Myocyte (in vitro differentiated cells): ENCODE measurements at places on chromosomes 13 and 19.
A peak's percentile ranks its signal among the peaks of the same experiment; 100 is the strongest.

DNA sequence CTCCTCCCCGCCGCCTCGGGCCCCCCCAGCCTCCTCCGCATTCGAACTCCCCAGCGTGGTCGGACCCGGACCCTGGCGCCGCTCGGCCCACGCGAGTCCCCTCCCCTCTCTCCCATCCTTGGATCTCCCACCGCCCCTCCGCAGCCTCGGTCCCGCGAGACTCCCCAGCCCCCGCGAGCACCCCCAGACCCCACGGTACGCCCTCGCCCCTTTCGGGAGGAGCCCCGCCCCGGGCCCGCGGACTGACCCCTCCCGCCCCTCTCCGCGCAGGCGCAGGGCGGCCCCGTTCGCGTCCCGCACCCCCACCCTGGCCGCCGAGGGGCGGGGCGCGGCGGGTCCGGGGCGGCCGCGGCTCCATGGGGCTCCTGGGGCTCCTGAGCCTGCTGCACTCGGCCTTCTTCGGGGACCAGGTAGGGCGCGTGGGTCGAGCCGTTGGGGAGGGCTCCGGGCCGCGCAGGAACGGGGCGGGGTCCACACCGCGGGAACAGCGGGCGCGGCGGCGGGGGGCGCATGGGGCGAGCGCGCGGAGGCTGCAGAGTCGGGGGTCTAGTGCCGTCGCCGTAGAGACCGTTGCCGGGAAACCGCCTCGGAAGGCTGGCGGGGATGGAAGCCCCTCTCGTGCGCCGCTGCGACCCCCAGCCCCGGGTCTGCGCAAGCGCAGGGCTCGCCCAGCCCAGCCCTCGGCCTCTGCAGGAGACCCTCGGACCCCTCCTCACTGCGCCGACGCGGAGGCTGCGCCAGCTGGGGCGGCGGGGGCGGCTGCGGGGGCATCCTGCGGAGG is 3.8 kb upstream of the APC2 start:
- no peak for DNase-seq

DNA sequence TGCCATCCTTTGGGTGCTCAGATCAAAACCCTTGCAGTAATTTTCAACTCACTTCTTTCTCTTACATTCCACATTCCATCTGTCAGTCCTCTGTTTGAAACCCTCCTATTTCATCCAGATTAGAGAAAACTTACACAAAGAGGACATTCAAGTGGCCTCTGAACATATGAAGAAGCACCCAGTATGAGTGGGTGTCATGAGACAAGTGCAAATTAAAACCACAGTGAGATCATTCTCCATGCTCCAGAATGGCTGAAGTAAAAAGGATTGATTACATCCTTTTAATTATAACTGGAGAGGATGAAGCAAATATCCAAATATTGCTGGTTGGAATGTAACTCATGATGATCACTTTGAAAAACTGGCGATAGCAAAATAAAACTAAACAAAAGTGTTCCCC is 96.5 kb downstream of the MIPEP start:
- peak; percentile 39 for DNase-seq

- no peak for DNase-seq
Measured at GRCh38 chr19:10713317-10713716, 4.6 kb upstream of the DNM2 start.

DNA sequence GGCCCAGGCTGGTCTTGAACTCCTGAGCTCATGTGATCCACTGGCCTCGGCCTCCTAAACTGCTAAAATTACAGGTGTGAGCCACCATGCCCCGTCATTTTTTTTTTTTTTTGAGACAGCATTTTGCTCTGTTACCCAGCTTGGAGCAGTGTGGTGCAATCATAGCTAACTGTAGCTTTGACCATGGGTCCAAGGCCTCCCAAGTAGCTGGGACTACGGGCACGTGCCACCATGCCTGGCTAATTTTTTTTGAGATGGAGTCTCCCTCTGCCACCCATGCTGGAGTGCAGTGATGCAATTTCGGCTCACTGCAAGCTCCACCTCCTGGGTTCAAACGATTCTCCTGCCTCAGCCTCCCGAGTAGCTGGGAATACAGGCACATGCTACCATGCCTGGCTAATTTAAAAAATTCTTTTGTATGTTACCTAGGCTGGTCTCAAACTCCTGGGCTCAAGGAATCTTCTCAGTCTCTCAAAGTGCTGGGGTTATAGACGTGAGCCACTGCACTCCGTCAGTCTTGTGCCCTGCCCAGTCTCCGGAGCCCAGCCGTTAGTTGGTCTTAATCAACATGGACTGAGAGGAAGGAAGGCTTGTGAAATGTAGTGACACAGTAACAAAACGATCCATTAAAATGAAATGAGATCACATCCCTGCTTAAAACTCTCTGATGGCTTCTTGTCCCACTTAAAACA is 1.4 kb upstream of the LRG1 start:
- no peak for DNase-seq

- DNase-seq: no peak
Measured at GRCh38 chr19:50649433-50650391, at the start of gene C19orf81. TSS of gene C19orf81 (plus strand) at chr19:50649445. CDS start at chr19:50649445, 0 bp downstream.

GRCh38 chr13:95269756-95270155 is 31.5 kb downstream of the ABCC4 start:
- DNase-seq: no peak

DNA sequence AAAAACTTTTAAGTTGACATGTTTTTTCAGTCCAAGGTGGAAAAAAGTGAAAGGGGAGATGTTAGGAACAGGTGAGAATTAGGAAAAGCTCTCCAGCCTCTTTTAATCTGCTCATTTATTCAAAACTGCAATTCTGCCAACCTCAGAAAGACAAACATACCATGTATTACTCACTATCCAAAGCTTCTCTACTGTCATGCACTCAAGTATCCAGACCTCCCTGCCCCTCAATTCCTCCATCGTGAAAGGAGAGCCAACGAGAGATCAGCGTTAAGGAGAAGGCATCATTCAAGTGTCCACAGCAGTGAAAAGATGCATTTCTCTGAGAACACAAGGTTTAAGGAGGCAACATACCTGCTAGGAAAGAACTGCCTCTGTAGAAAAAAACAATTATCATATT is 24.5 kb downstream of the DIAPH3 start:
- DNase-seq: peak; percentile 9

- DNase-seq: no peak
Measured at GRCh38 chr19:38391911-38392464, 3.5 kb downstream of the SPRED3 start.

- no peak for DNase-seq
Measured at GRCh38 chr13:109989686-109990085, 203.3 kb upstream of the IRS2 start.

- DNase-seq: no peak
Measured at GRCh38 chr13:43981091-43981490, 101.4 kb downstream of the LACC1 start.

GRCh38 chr19:8988204-8988603 is 22.0 kb downstream of the MUC16 start:
- no peak for DNase-seq

DNA sequence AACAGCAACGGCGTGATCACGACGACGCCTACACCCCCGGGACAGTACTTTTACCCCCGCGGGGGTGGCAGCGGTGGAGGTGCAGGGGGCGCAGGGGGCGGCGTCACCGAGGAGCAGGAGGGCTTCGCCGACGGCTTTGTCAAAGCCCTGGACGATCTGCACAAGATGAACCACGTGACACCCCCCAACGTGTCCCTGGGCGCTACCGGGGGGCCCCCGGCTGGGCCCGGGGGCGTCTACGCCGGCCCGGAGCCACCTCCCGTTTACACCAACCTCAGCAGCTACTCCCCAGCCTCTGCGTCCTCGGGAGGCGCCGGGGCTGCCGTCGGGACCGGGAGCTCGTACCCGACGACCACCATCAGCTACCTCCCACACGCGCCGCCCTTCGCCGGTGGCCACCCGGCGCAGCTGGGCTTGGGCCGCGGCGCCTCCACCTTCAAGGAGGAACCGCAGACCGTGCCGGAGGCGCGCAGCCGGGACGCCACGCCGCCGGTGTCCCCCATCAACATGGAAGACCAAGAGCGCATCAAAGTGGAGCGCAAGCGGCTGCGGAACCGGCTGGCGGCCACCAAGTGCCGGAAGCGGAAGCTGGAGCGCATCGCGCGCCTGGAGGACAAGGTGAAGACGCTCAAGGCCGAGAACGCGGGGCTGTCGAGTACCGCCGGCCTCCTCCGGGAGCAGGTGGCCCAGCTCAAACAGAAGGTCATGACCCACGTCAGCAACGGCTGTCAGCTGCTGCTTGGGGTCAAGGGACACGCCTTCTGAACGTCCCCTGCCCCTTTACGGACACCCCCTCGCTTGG is 966 bp downstream of the JUNB start:
- DNase-seq: peak; percentile 76

- DNase-seq: no peak
Measured at GRCh38 chr13:55937180-55937579, 1203.5 kb upstream of the PRR20A start.

- no peak for DNase-seq
Measured at GRCh38 chr19:15488489-15489226, 9.4 kb upstream of the PGLYRP2 start.

DNA sequence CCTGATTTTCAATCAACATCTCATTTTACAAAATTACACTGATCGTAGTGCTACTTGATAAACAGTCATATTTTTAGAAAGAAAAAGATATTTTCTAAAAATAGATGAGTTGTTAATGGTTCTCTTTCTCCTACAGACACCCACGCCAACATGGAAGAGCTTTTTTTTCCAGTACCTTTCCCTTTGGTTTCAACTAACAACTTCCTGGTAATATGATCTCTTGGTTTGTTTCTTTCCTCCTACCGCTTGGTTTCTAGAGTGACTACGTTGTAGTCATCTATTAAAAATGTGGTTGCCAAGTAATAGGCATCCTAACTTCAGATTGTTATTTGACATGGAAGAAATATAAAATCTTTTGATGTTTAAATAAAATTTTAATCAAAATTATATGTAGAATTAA is 189.0 kb downstream of the LACC1 start:
- peak; percentile 69 for DNase-seq

DNA sequence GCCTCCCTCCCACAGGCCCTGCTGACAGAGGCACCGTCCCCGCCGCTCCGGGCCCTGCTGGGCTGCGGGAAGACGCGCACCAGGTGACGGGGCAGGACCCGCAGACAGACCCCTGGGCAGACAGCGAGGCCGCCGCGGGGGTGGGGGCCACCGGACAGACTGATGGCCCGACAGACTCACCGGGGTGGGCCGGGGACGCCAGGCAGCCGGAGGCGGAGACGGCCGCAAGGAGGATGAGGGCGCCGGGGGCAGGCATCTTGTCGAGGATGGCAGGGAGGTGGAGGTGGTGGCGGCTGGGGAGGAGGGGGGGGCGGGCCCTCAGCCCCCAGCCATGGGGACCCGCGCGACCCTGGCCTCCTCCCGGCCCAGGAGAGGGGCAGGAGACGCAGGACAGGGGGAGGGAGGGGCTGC is 309 bp downstream of the LMTK3 start:
- no peak for DNase-seq

- no peak for DNase-seq
Measured at GRCh38 chr19:30520735-30521479, 148.7 kb downstream of the ZNF536 start.

DNA sequence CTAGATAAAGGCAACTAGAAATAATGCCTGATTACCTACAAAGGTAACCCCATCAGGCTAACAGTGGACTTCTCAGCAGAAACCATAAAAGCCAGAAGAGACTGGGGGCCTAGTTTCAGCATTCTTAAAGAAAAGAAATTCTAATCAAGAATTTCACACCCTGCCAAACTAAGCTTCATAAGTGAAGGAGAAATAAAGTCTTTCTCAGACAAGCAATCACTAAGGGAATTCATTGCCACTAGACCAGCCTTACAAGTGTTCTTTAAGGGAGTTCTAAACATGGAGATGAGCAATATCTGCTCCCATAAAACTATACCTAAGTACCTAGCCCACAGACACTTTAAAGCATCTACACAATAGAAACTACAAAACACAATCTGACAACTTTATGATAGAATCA is 823.5 kb downstream of the PCDH17 start:
- DNase-seq: no peak

DNA sequence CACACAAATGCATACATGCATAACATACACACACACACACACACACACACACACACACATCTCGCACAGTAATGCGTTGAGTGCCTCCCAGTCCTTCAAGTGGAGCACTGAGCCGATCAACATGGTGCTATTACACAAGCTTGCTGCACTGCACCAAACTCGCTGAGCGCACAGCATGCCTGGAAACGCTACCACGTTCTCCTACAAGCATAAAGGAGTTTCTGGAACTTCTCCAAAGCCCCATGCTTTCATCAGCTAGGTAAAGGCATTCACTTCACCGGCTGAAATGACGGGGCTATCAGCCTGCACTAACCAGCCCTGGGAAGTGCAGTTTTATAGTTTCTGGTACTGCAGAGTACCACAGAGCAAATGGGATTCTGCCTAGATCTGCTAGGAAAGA is 92.7 kb downstream of the FGF14 start:
- DNase-seq: no peak

DNA sequence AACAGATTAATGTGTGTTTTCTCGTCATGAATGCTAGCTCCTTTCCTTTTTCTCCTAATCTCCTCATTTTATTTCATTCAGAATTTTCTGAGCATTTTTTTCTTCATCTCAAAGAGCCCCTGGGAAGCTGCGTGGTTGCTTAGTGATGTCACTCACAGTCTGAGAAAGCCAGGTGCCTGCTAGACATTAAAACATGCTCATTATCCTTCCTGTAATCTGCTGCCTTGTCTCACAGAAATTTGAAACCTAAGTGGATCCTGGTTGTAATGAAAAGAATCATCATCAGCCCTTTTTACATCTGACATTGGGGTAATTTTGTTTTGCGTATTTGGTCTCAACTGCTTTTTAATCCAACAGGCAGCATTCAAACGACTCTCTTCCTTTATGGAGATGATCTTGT is 108.2 kb upstream of the RNF113B start:
- DNase-seq: peak; percentile 15

GRCh38 chr19:50415661-50416033 is 3.1 kb upstream of the SPIB start:
- DNase-seq: no peak

DNA sequence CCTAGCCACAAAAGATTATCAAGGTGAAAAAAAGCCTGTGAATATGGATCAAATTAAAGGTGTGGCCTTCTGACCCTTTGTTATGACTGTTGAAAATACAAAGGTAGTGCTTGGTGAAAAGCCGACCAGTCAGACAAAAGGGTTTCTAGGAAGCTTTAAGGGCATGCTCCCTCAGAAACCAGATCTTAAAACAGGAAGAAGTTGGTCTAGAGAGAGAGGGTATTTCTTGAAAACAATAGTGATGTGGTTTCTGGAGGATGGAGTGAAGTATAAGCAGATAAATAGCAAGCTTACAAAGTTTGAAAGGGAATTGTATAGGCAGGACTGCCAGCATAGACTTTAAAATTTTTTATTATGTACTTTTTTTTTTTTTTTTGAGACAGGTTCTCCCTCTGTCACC is 5.0 kb upstream of the EID2 start:
- DNase-seq: no peak

DNA sequence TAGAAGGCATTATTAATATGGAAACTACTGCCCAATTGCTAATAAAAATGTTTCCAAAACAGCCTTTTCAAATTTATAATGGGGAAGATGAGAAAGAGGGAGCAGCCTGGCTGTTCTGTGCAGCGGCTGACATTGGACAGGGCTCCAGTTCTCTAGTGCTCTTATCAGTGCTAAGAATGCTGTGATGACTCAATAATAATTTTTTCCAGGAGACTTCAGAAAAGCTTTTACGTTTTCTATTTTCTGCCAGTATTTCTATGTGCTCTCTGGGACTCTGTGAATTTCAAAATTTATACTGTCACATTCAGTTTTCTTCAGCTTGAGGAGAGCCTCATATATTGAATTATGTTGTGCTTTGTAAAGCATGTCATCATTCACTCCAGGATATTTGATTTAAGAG is 209.6 kb downstream of the VWA8 start:
- DNase-seq: no peak
